ENCODE measurements at places on chromosomes 16 and 17.
A peak's percentile ranks its signal among the peaks of the same experiment; 100 is the strongest.

- peak; percentile 72 for DNase-seq
Observed at GRCh38 chr17:7307686-7308624, 527 bp downstream of the EIF5A start.

- DNase-seq = no peak
Observed at GRCh38 chr17:29677221-29677791, 54.6 kb upstream of the CORO6 start.

GRCh38 chr17:47725446-47726111 lies 7.5 kb upstream of the TBX21 start:
- no peak for DNase-seq

DNA sequence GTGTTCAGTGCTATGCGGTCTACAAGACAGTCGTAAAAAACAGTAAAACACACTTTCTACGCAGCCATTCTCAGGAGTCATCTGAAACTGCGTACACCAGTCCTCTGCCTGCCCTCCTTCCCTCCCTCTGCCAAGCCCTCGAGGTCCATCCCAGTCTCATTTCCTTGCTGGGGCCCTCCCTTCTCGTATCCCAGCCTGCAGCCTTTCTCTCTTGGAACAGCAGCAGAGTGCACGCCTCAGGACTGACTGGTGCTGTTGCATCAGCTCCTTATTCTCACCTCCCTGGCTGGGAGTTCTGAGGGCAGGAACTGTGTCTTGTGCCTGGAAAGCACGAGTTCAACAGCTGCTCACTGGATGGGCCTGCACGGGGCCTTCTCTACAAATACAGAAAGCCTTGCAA lies 12.5 kb downstream of the FAHD1 start:
- no peak for DNase-seq

- no peak for DNase-seq
Observed at GRCh38 chr16:83907631-83908250, 8.8 kb downstream of the MLYCD start.

DNA sequence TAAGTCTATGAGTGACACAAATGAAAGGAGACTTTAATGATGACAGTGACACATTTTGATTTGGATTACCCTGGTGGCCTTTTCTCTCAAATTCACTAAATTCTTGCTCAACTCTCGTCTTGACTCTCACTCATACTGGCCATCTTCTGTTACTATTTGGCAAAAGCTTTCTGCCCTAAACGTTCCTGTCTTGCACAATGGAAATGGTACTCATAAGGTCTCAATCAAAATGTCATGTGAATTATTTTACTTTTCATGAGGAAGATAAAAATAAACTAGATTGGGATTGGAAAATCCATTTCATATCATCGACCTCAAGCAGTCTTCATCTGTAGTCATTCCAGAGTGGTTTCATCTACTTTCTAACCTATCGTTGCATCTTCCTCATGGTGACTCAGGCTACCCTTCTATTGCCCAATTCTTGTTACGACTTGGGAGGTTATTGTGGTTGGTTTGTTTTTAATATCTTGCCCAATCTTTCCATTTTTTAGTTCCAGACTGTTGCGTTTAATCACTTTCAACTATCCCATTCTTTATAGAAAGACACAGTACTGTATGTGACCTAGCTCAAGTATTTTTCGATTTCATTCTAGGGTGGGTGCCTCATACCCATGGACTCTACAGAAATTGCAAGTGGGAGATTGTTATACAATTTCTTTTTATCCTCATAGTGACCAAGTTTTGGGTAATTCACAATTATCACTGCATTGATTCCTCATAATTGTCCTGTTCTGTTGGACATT lies 317.2 kb upstream of the KCNJ16 start:
- no peak for DNase-seq

DNA sequence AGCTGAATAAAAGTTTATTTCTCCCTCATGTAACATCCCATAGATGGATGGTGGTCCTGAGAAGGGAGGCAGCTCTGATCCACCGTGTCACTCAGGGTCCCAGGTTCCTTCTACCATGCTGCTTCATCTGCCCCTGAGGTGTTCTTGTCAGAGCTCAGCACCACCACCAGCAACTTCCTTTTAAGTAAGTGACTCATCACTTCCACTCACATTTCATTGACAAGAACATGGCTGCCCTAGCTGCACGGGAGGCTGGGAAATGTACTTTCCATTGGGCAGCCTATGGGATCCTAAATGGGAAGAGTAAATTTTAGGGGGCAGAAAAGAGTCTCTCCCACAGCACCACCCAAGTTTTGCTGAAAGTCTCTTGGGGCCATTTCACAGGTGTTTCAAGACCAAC lies 134.7 kb downstream of the USP31 start:
- DNase-seq = no peak

- DNase-seq = no peak
Observed at GRCh38 chr17:55692276-55692675, 30.4 kb downstream of the TMEM100 start.

GRCh38 chr16:77637940-77638339 lies 84.4 kb upstream of the NUDT7 start:
- no peak for DNase-seq

DNA sequence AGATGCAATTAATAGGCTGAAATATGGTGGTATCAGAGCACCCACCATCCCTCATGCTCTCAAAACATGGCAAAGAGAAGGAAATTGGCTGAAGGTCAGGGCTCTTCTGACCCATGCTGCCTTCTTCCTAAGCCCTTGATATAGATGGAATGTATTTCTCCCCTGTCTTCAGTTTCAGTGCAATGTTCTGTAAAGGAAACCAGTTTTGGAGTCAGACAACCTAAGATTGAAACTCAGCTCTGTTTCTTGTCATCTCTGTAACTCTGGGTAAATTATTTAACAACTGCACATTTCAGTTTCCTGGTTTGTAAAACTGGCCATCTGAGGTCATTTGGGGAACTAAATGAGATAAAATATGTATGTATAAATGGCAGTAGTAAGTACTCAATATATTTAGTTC lies 243.9 kb downstream of the CA10 start:
- DNase-seq = no peak

- DNase-seq = no peak
Observed at GRCh38 chr16:4426021-4426684, 485 bp downstream of the DNAJA3 start.

DNA sequence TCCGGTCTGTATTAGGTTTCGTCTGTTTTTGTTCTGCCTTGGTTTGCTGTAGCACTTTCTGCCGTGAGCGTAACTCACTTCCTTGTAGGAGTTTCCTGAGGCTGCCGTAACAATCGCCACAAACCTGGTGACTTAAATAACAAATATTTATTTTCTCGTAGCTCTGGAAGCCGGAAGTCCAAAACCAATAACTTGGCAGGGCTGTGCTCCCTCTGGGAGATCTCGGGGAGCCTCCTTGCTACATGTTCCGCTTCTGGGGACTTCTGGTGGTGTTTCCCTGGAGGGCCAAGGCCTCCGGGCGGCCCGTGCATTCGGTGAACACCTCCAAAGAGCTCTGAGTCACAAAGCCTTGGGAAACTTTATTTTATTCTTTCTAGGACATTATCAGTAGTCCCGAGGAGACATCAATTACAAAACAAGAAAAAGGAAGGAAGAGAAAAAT lies 6.8 kb upstream of the WDR45B start:
- DNase-seq = no peak

DNA sequence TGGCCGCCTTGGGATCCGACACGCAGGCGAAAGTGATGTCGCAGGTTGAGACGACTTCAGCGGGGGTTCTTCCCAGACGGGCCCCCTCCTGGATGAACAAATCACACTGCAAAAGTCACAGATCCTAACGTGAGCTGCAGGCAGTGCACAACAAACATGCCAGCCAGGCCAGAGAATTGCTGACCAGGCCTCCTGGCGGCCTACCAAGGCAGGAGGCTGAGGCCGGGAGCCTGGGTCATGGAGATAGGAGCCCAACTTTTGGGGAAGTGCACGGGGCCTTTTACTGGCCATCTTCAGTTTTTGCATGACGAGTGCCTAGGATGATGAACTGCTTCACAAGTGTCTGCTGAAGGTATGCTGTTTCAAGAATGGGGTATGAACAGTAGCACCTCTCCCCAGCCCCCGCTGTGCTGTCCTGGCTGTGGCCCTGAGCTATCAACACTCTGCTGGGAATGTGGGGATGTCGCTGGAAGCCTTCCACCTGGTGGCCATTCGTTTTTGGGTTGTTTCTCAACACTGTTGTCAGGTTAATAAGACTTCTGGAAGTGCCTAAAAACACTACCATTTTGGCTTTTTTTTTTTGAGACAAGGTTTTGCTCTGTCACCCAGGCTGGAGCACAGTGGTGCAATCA lies 12.2 kb upstream of the ROGDI start:
- DNase-seq = no peak

GRCh38 chr16:85307552-85308364 lies 195.5 kb upstream of the CIBAR2 start:
- DNase-seq = no peak

GRCh38 chr17:44767493-44767892 lies 8.7 kb downstream of the ADAM11 start:
- no peak for DNase-seq

DNA sequence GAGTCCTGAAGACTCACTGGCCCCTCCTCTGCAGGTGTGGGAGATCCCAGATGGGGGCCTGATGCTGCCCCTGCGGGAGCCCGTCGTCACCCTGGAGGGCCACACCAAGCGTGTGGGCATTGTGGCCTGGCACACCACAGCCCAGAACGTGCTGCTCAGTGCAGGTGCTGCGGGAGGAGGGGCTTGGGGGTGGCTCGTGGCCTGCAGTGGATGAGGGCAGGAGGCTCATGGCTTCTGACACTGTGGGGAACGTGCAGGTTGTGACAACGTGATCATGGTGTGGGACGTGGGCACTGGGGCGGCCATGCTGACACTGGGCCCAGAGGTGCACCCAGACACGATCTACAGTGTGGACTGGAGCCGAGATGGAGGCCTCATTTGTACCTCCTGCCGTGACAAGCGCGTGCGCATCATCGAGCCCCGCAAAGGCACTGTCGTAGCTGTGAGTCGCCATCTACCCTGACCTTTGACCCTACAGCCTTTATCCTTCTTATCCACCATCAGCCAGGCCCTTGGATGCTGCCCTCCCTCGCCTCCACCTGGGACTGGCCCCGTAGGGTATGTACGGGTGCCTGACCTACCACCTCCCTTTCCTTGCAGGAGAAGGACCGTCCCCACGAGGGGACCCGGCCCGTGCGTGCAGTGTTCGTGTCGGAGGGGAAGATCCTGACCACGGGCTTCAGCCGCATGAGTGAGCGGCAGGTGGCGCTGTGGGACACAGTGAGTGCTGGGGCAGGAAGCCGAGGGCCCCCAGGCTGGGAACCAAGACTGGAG lies 3.6 kb downstream of the CORO1A start:
- DNase-seq = peak; percentile 88

GRCh38 chr16:85752511-85753420 lies 1.9 kb upstream of the C16orf74 start:
- DNase-seq = no peak

DNA sequence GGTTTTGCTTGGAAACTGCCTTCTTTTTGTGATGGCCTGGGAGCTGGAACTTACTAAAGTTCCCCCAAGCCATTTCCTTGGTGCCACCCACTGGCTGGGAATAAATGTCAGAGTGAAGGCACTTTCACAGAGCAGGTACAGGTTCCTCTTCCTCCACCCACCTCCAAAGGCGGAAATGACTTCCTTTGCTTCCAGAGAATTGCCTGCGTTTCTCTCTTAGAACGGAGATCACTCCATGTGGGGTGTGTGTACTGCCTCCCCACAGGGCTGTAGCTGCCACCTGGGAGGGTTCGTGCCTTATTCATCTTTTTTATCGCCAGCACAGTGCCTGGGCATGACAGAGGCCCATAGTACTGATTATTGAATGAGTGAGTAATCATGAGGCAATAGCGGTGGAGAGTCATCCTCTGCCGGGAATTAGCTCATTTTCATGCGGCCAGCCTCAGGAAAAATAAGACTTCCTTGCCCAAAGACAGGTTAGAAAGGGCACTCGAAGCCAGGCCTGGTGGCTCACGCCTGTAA lies 32.2 kb upstream of the HAS3 start:
- no peak for DNase-seq

DNA sequence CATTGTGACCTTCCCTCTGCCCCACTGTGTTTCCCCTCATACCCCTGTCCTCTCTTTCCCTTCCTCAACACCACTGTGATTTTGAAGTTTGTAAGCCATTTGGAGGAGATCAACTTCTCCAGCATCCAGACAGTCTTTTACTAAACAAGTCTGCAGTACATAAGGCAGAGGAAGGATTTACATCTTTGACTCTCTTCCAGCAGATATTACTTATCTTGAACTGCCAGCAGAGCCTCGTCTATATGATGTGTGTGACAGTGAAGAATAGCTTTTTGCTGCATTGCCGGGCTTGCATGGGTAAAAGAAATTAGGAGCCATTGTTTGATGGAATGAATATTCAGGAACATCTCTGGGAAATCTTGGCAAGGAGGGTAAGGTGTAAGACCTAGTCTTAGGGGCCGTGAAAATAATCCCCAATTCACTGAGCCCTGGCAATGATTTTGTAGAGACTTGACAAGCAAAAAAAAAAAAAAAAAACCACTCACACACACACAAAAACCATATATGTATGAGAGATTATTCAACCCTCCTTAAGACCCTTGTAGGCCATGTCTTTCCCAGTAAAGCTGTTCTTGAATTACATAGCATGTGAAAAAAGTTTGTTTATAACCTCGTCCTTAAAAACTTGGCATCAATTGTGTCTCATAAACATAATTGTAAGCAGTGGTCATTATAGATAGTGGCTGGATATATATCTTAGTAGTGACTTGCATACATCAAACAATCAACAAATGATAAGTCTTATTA lies 903.9 kb downstream of the CDH11 start:
- DNase-seq = no peak

DNA sequence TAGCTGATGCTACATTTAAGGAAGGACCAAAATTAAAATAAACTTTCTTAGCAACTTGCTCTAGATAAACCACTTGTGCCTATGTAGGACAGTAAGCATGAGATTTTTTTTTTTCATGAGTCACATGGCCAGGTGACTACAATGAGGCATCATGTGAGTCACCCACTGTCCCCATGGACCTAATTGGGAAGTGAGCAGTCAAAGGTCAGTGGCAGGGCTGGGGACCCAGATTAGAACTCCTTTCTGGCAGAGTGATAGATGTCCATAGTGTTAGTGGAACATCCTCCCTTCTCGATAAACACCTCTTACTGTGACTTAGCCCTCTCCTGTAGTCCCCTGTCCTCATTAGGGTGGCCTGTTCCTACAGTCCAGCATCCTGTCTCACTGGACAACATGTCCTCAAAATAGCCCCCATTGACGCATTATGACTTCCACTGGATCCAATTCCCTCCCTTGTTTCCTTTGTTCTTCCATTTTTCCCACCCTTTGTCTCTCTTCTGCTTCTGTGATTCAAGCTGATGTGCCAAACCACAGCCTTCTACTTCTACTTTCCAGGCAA lies 12.4 kb downstream of the ITGB3 start:
- no peak for DNase-seq

DNA sequence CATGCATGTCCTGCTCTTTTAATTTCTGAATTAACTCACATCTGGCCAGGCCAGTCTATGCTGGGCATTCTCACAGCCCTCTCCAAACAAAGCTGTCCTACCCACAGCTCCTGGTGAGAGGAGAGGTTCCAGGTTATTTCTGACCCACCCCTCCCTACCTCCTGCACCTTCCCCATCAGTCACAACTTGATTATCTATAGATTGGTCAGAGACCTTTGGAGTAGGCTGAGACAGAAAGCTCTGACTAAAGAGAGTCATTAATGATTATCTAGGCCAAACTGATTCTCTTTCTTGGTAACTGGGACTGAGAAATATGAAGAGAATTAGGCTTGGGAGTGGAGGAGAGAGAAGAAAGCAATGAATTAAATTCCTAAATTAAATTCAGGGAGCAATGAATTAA lies 1.4 kb upstream of the KRT222 start:
- no peak for DNase-seq
